ENCODE measurements at places on chromosomes 3 and 15.
A peak's percentile ranks its signal among the peaks of the same experiment; 100 is the strongest.

DNA sequence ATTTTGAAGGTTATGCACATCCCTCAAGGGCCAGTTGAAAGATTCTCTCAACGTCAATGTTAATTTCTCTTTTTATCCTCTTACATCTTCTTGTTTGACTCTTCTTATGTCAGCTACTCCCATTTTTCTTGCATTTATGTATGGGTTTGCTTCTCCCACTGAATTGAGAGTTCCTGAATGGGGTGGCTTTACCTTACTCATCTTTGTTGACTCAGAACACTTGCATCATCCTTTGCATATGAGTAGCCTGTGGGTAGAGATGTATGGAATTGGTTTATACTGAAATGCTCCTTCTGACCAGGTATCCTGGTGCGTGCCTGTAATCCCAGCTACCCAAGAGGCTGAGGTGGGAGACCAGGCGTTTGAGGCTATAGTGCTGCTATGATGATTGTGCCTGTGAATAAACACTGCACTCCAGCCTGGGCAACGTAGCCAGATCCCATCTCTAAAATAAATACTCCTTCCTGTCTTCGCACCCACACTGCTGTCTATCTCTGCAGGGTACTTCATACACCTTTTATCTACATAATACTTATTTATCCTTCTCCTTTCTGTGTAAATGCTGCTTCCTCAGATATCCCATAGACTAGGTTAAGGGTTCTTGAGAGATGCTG lies 123.6 kb upstream of the DPH6 start:
- H3K4me3 ChIP-seq: no peak overlapping the region
- peaks cover 5% of the 10 kb centered on the region for H3K4me1 ChIP-seq

DNA sequence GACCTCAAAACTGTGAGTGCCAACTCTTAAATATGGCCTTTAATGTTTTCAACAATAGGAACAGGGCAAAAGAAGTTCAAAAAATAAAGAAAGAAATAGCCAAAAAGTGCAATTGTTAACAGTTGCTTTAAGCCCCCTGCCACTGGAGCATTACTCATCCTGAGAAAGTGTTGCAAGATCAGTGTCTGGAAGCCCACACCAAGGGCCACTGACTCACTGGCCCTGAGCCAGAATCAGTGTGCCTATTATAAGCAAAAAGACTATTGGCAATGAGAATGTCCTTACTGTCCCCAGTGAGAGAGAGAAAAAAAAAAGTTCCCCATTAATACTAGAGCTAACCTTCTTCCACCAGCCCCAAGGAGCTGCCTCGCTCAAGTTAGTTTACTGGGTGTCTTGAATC lies 480.1 kb upstream of the ZNF385D start:
- no peaks in the 10 kb centered on the region for H3K27me3 ChIP-seq
- no peak overlapping the region for H3K27ac ChIP-seq
- H3K4me1 ChIP-seq: no peaks in the 10 kb centered on the region

DNA sequence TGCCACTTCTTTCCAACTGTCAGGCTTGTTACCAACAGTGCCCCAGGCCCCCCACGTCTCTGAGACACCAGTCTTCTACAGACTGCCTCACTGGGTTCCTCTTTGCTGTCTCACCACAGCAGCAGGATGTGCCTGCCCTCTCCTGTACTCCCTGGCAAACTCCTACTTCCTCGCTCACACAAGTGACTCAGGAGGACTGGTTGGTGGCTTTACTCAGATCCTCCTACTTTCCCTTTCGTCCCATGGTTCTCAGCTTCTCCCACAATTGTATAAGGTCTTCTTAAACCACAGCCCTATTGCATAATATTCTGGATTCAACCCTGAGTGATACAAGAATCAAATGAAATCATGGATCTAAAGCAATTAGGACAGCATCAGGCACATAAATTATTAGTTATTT lies 246.6 kb upstream of the PROK2 start:
- no peaks in the 10 kb centered on the region for H3K4me1 ChIP-seq
- H3K27me3 ChIP-seq: no peaks in the 10 kb centered on the region
- H3K27ac ChIP-seq: no peak overlapping the region
- peak; percentile 47 for DNase-seq
- H3K36me3 ChIP-seq: no peaks in the 10 kb centered on the region

DNA sequence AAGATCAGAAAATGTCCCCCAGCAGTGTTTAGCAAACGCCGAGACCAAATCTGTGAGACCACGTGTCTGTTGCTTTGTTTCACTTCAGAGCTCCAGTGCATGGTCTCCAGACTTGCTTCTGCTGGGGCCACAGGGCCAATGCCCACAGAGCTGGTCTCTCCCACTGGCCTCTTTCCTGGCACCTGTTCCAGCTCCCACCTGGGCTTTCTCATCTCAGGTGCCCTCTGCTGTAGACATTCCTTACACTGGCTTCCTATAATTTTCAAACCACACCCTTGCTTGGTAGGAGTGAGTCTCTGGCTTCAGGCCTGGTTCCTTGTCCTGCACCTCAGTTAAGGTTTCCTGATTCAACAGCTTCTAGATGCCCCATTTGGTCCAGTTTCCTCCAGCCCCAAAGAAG lies 243.1 kb downstream of the ADAMTS17 start:
- no peaks in the 10 kb centered on the region for H3K27me3 ChIP-seq
- H3K4me1 ChIP-seq: peaks cover 29% of the 10 kb centered on the region
- H3K4me3 ChIP-seq: no peak overlapping the region
- no peak for DNase-seq
- no peaks in the 10 kb centered on the region for H3K36me3 ChIP-seq
- H3K27ac ChIP-seq: no peak overlapping the region

- peaks cover 15% of the 10 kb centered on the region for H3K27me3 ChIP-seq
- H3K36me3 ChIP-seq: no peaks in the 10 kb centered on the region
These were observed 4.3 kb downstream of the NRROS start for GRCh38 chr3:196643761-196644160.

Data from PC-3 (cell line).